ENCODE measurements at places on chromosomes 13 and 19.

- DNase-seq: no peak
Measured at GRCh38 chr13:78662467-78662866, 3.5 kb upstream of the OBI1 start.

- no peak for DNase-seq
Measured at GRCh38 chr13:97134364-97135095, 87.6 kb upstream of the MBNL2 start.

- DNase-seq: no peak
Measured at GRCh38 chr13:101955764-101956163, 446.1 kb downstream of the FGF14 start.

DNA sequence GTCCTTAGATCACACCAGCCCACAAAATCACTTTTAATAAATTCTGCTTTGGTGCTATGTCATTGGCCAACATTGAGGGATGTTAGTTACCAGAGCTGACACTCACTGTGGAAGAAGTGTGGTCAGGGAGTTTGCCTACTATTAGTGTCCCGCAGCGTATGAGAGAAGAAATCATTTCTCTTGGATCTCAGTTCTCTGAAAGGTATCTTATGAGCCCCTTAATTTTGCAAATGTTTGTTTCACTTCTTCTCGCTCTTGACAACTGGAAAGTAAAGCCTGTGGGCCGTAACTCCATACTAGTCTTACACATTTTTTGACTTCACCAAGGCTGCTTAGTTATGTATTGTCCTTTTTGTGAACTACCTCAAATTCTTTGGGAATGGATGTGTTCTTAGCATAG lies 80.9 kb downstream of the FLT1 start:
- DNase-seq: no peak

DNA sequence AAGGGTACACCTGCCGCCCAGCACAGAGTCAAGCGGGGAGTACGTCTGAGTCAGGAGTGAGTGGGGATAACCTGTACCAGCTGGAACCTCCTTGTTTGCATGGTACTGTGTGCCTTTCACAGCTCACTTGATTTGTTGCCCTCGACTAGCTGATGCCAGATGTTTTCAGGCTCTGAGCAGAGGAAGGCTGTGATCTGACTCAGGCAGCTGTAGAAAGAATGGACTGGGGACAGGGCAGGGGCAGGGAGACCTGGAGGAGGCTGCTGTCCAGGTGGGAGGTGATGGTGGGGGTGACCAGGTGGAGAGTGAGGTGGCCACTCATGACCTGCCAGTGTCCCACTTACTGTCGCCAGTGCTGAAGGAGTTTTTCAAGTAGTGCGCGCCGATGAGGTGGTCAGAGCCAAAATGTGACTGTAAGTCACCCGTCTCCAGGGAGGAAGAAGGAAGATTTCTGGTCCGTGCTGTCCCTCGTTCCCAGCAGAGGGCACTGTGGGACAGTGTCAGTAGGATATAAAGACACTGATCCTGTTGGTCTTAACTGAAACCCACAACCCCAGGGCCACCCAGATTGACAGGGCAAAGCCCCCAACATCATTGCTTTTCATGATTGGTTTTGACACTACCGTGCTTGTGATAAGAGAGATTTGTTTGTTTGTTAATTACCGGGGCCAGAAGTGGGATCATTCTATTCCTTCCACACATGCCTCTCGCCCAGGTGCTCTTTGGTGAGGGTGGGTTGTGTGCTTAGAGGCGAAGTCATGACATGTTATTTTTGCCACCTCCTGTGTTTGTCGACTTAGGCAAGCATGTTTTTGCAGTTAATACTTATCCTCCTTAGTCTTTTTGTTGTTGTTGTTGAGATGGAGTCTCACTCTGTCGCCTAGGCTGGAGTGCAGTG lies 128.4 kb downstream of the DPF1 start:
- DNase-seq: peak; percentile 35

- DNase-seq: no peak
Measured at GRCh38 chr13:87331178-87331577, 340.0 kb upstream of the SLITRK5 start.

- DNase-seq: peak; percentile 85
Measured at GRCh38 chr13:99386911-99387788, 80.0 kb upstream of the GPR183 start.

GRCh38 chr13:33033051-33033812 lies 17.0 kb downstream of the KL start:
- peak; percentile 1 for DNase-seq

DNA sequence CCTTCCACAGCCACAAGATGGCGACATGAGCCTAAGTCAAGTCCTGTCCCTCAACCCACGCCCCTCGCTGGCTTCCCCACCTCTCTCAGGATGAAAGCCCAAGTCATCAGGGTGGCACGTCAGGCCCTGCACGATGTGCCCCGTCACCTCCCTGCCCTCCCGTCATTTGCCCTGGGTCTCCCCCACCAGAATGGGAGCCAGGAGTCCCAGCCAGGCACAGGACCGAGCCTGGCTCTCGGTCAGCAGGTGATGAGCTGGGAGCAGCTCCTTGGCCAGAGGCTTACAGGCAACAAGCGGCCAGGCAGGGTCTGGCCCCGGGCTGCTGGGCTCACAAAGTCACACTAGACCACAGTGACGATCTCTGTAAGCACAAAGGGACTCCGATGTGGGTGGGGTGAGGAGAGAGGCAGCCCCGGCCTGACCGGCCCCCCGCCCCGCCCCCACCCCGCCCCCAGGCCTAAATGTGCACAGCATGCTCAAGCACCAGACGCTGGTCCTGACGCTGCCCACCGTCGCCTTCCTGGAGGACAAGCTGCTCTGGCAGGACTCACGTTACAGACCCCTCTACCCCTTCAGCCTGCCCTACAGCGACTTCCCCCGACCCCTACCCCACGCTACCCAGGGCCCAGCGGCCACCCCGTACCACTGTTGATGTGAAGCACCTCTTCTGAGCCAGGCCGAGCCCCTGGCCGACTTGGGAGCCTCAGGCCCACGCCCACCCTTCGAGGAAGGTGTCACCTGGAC lies 7.3 kb downstream of the MRPL4 start:
- peak; percentile 90 for DNase-seq

GRCh38 chr19:30144802-30145201 lies 202.8 kb downstream of the URI1 start:
- no peak for DNase-seq

GRCh38 chr19:42332059-42332458 lies 6.6 kb downstream of the MEGF8 start:
- no peak for DNase-seq

- DNase-seq: no peak
Measured at GRCh38 chr13:104953588-104953987, 1581.9 kb downstream of the EFNB2 start.

DNA sequence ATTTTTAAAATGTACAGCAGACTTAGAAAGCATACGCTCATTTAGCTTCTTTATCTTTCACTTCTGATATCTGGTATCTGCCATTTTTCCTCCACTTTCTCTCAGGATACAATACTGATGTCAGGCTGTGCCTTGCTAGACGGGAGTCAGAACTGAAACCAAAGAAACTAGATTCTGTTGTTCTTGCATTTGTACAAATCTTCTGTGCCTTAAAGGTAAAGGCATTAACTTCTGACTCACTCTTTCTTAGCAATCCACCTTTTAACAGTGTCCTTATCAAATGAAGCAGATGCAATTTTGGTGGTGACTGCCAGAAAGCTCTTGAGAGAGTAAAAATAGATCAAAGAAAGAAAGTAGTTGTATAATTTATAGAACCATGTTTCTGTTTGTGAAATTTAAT lies 370.4 kb downstream of the PCDH20 start:
- DNase-seq: no peak

GRCh38 chr13:48819376-48819775 lies 156.3 kb upstream of the FNDC3A start:
- no peak for DNase-seq

GRCh38 chr13:113086031-113086750 lies 19.4 kb upstream of the F7 start:
- DNase-seq: no peak

DNA sequence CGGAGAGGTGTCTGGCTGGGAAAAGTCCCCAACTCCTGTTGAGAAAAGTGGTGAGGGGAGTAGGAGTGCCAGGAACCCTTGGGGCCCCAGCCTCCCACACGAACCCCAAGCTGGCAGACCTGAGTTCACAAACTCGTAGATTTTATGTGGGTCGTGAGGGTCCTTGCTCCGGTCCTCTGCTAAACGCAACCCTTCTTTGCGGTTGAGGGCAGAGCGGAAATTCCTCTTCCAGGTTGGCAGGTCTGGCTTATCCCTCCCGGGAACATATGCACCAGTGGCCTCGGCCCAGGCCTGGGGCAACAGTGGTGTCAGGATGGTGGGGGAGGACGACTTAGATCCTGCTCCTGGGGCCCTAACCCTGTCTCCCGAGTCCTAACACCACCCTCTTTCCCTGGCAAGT lies 2.4 kb downstream of the IRF3 start:
- no peak for DNase-seq

DNA sequence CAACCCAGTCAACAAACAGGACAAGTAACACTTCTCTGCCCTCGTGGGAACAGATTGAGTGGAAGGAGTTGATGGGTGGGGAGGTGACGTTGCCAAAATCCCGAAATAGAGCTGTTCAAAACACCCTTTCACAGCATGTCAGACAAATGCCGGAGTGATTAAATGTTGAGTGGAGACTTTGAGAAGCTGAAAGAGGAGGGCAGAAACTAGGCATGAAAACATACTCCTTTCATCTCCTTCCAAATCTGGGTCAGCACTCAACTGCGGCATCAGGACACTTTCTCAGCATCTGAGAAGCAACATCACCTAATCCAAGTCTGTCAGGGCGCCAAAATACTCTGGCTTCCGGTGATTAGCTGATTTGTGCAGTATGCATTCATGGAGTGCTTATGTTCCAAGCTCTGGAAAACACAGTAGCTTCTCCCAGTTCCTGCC lies 51.5 kb upstream of the MRI1 start:
- DNase-seq: no peak

- DNase-seq: no peak
Measured at GRCh38 chr13:110957181-110957884, 42.5 kb upstream of the ANKRD10 start.

GRCh38 chr19:10748927-10749434 lies 31.1 kb downstream of the DNM2 start:
- DNase-seq: no peak

DNA sequence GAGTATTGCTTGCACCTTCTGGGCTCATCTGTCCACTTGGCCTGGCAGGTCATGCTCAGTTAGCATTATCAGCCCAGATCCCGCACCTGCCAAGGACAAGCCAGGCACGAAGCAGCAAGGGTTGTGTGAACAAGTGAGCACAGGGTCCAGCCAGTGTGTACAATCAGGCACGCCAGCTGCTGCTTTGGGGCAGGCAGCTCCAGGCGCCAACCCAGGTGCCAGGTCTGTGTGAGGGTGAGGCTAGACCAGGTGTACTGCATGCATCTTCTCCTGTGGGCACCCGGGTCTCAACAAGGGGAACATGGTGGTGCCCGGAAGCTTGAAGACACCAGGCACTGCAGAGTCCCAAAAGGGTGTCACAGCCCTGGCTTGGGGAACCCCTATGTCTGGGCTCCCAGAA lies 1446.8 kb downstream of the PCDH9 start:
- DNase-seq: no peak
